SHP77 (cell line): ENCODE measurements at places on chromosomes 4 and X.

- DNase-seq: no peak
These were observed 196.9 kb downstream of the ANAPC10 start for GRCh38 chr4:144901141-144901540.

DNA sequence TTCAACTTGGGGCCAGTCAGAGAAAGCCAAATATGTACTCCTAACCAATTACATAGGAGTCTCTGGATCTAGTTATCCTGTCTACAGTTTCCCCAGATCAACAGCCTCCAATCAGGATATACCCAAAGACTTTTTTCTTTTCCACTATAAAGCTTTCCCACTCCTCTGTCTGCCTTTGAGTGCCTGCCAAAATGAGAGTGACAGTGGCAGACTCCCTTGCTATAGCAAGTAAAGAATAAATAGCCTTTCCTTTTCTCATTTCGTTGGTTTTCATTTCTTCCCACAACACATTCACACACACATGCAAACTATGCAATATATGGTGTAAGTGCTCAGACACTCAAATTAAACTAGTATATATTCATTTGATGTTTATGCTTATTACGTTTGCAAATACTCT is 302.4 kb upstream of the TACR3 start:
- no peak for DNase-seq

GRCh38 chrX:42943051-42943974 is 165.3 kb upstream of the PPP1R2C start:
- no peak for DNase-seq

GRCh38 chr4:116126794-116127193 is 958.6 kb downstream of the TRAM1L1 start:
- DNase-seq: no peak

DNA sequence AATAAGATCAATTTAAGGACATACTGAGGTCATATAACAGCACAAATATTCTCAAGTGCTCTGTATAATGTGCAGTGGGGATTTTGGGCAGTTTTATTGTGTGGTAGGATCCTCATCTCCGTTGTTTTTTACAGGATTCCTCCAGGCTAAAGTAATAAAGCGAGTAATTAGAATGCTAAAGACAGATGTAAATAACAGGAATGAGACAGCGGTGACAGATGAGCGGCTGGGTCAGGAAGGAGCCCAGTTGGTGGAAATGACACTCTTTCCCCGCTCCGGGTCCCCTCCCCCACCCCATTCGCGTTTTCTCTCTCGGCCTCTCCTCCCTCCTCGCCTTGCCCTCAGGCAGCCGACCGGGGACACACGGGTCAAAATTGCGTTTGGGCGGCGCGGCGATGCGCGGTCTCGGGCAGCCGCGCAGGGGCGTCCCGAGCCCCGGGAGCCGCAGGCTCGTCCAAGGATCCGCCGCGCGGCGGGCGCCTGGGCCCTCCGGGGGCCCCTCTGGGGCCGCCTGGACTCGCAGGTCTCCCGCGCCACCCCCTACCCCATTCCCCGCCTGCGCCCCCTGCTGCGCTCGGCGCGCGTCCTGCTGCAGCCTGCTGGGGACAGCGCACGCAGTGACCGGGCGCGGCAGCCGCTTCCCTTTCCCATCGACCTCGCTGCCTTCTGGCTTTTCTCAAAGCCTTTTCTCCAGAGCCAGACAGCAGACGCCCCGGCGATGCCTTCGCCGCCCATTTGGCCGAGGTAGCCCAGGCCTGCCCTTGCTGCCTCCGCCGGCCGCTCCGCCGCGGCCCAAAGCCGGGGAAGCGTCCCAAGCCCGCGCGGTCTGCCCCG is 16.2 kb downstream of the POU4F2 start:
- DNase-seq: no peak

DNA sequence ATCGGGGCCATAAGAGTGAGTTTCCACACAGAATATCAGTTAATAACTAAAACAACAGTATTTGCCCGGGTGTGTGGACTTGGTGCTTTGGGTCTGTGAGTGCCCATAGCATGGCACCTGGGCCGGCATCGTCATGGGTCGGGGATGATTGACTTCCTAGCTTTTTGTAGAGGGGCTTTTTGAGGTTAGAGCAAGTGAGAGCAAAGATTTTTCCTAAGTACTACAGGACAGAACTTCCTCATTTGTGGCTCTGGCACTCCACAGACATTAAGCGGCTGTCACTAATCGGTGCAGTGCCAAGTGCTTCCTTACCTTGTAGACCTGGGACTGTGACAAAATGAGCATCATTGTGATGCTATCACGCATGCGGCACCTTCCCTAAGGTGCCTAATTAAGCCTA is 81.0 kb downstream of the SHROOM2 start:
- no peak for DNase-seq

DNA sequence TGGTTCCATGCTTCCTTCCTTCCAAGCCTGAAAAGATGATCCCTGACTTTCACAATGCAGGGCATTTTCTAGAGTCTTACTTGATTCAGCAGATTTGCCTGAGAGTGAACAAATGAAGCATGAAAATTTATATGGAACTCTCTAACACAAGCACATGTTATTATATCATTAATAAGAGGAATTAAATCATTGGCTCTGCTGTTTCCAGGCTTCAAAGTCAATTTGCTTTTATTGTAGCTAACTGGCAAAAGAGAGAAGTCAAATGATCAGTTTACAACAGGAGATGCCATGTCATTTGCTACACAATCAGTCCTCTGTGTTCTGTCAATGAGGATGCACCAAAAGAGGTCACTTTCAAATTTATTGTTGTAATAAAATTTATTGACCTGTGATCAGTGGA is 101.5 kb upstream of the UGT8 start:
- no peak for DNase-seq

DNA sequence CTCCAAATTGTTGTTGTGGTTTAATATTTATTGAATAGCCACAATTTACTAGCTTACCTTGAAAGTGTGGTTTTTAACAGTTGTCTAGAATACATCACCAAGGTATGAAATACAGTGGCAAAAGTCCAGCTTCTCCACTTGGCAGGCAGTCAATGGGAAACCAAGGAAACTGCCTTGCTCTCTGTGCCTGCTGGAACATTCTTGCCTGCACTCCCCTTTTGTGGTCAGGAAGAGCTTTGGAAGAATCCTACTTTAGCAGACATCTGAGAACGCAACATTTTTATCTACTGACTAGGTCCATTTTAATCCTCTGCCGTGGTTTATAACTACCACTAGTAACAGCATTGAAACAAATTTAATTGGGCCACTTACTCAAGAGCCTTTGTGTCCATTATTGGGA is 64.5 kb downstream of the TENM3 start:
- no peak for DNase-seq

GRCh38 chr4:3255611-3256186 is 6.7 kb downstream of the MSANTD1 start:
- no peak for DNase-seq

DNA sequence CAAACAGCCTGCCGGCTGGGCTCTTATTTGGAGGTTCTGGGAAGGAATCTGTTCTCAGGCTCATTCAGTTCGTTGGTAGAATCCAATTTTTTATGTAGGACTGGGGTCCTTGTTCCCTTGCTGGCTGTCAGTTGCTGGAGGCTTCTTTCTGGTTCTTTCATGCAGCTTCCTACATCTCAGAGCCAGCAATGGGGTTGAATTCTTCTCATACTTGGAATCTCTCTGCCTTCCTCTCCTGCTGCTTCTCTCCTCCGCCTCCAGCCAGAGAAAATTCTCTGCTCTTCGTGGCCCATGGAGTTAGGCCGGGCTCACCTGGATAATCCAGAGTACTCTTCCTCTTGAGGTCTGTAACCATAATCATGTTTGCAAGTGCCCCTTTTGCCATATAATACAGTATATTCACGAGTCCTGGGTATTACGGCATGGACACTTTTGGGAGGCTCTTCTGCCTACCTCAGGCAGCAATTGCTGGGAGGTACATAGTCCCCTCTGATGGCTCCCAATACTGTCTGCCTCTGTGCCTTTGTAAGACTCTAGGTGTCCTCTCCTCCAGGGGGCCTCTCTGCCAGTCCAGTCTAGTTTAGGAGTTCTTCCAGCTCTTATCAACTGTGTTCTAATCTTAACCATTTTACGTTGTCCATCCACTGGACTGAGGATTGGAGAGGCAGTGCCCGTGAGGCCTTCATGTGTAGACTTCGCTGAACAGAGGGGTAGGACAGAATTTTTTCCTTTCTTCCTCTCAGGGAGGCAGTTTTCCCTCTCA is 2.2 kb downstream of the TRMT44 start:
- DNase-seq: no peak

DNA sequence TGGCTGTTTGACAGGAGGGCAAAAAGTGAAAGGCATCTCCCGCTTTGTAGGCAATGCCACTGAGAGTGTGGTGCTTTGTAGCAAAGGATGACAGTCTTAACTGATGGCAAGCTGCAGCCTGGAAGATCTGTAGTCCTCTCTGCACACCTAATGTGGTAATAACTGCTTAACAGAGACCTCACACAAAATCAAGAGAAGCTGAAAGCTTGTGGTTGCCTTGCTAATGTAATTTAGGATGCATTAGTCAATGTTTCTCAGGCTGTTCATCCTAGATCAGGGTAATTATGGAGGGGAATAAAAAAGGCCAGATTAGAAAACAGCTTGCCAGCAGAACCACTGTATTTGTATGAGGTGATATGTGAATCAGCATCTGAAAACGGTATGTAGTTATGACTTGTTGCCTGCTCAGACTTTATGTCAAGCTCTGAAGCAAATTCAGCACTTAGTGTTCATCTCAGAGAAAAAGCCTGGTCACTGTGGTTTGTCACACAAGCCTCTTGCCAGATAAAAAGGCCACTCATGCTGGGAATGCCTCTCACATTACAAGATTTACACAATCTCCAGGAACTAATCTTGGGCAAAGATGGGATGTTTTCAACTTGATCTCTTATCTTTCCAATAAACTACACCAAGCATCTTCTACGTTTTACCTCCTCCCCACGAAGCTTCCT is 130.8 kb downstream of the ENOX2 start:
- DNase-seq: no peak

- no peak for DNase-seq
These were observed 17.0 kb downstream of the MRFAP1 start for GRCh38 chr4:6657242-6658208.

- no peak for DNase-seq
These were observed 159.2 kb upstream of the WDFY3 start for GRCh38 chr4:85125688-85126087.

GRCh38 chr4:56026596-56026995 is 77.9 kb downstream of the CEP135 start:
- DNase-seq: no peak

DNA sequence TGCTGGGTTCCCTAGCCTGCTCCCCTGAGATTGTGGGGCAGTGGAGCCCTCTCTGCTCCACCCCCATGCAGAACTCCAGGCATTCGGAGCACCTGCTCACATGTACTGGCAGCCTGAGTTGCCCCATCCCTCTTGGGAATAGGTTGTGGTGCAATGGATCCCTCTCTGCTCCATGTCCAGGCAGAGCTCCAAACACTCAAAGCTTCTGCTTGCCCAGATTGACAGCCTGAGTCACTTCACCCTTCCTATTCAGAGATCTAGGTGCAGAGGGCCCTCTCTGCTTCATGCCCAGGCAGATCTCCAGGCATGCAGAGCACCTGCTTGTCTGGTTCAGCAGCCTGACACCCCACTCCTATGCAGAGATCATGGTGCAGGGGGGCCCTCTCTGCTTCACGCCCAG is 18.6 kb upstream of the TEX13B start:
- no peak for DNase-seq

DNA sequence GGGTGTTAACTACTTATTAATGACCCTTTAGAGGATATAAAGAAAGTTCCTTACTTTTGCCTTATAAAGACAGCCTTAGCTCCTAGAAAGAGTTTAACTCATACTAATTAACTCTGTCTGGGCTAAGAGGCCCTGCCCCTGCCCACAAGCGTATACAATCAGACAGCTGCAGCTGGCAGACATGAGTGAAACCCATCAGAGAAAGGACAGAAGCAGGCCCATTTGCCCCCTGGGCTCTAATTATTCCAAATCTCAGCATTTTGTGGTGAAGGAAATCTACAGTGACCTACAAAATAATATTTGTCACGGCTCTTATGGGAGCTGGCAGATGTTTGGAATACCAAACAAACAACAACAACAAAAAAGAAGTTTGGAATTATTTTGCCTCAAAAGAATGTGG is 71.8 kb downstream of the CHRDL1 start:
- DNase-seq: no peak

DNA sequence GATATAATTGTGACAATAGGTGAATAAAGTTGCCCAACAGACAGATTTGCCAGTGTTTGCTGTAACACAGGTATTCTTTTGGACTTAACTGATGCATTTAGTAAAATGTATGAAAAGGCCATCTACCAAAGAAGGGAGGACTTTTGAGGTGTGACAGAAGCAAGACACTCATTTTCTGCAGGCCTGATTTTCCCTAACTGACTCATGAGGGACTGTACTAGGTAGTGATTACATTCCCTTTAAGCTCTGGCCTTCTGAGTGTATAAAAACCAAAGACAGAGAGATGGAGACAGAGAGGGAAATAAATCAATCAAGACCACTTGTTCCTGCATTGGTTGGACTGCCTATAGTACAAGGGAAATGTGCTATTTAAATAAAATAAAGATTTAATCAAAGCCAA is 150.8 kb upstream of the GALNT7 start:
- DNase-seq: no peak

- DNase-seq: no peak
These were observed 33.4 kb downstream of the PHOX2B start for GRCh38 chr4:41715155-41715554.

DNA sequence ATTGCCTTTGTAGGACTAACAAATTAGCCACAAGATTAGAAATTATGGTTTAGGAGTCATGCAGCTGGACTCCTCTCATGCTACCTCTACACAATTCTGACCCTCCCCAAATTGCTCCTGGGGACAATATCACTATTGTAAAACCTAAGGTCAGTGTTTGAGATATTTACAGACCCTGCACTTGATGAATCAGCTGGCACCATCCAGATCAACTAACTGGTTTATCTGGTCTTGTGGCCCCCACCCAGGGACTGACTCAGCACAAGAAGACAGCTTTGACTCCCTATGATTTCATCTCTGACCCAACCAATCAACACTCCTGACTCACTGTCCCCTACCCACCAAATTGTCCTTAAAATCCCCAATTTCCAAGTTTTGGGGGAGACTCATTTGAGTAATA is 192.4 kb downstream of the STPG2 start:
- DNase-seq: no peak

DNA sequence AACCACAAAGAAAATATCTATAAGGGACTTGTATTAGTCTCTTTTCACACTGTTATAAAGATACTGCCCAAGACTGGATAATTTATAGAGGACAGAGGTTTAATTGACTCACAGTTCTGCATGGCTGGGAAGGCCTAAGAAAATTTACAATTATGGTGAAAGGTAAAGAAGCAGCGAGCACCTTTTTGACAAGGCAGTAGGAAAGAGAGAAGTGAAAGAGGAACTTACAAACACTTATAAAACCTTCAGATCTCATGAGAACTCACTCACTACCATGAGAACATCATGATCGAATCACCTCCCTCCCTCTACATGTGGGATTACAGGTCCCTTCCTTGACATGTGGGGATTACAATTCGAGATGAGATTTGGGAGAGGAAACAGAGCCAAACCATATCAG is 856.0 kb downstream of the TRAM1L1 start:
- no peak for DNase-seq

- DNase-seq: no peak
These were observed 2.6 kb downstream of the DHRSX start for GRCh38 chrX:2497961-2498780.

- no peak for DNase-seq
These were observed 326.4 kb downstream of the DCHS2 start for GRCh38 chr4:154164931-154165839.
